Panc1 (cell line): ENCODE measurements at places on chromosomes 6 and 20.

DNA sequence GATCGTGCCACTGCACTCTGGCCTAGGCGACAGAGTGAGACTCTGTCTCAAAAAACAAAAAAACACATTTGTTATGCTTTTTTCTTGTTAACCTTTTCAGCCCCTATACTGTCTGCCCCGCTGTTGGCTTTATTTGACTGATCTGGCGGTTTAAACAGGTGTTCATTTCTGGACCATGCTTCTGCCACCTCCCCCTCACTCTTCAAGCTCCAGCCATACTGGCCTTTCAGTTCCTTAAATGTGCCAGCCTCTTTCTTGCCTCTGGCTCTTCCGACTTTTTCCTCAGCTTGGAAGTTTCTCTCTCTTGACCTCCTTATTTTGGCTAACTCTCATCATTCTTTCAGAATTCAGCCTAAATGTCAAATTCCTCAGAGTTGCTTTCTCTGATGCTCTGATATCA lies 35.2 kb upstream of the TXLNB start:
- DNase-seq, result no peak

GRCh38 chr6:88763160-88763559 lies 200.3 kb downstream of the RNGTT start:
- no peak for DNase-seq

- no peak for DNase-seq
These were observed 60.0 kb upstream of the EPB41L1 start for GRCh38 chr20:36094497-36094896.

- DNase-seq, result no peak
These were observed 17.6 kb upstream of the ADRM1 start for GRCh38 chr20:62285151-62285550.

- no peak for DNase-seq
These were observed 34.7 kb upstream of the LAMA4 start for GRCh38 chr6:112289038-112289566.

DNA sequence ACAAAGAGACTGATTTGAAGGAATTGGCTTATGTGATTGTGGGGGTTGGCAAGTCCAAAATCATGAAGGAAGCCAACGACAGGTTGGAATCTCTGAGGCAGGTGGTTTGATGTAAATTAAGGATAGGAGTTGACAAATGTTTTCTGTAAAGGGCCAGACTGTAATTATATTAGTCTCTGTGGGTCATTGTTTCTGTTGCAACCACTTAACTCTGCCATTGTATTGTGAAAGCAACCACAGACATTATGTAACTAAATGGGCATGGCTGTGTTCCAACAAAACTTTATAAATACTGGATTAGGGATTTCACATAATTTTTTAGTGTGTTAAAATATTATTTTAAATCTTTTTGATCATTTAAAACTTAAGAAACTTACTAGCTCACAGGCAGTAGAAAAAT lies 199.2 kb upstream of the MYLIP start:
- no peak for DNase-seq

GRCh38 chr6:156618600-156619205 lies 158.5 kb upstream of the ARID1B start:
- DNase-seq, result no peak

- no peak for DNase-seq
These were observed 68.2 kb downstream of the RFPL4B start for GRCh38 chr6:112415366-112415765.

DNA sequence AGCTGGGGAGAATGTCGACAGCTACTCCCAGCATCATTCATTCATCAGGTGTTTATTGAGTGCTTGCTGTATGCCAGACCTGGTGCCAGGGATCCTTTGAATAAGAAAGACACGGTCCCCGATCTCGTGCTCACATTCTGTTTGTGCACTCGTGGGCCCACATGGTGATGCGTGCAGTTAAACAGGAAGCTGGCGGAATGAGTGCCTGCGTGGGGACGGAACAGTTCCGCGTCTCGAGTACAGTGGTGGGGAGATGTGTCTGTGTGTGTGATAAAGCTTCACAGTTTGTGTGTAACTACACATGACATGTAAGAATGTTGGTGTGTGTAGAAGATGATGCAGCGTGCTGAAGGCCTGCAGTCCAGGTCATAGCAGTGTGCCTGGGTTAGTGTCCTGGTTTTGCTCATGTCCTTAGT lies 6.5 kb downstream of the RBM38 start:
- DNase-seq, result no peak

- DNase-seq, result no peak
These were observed 104.5 kb downstream of the ADAT2 start for GRCh38 chr6:143346004-143346403.

- no peak for DNase-seq
These were observed 482.5 kb downstream of the C6orf118 start for GRCh38 chr6:164826831-164827468.

GRCh38 chr6:144630857-144631256 lies 345.7 kb downstream of the UTRN start:
- no peak for DNase-seq

- no peak for DNase-seq
These were observed 5.0 kb upstream of the HSPA12B start for GRCh38 chr20:3727401-3728021.

GRCh38 chr6:91281901-91282300 lies 695.0 kb upstream of the MAP3K7 start:
- no peak for DNase-seq

DNA sequence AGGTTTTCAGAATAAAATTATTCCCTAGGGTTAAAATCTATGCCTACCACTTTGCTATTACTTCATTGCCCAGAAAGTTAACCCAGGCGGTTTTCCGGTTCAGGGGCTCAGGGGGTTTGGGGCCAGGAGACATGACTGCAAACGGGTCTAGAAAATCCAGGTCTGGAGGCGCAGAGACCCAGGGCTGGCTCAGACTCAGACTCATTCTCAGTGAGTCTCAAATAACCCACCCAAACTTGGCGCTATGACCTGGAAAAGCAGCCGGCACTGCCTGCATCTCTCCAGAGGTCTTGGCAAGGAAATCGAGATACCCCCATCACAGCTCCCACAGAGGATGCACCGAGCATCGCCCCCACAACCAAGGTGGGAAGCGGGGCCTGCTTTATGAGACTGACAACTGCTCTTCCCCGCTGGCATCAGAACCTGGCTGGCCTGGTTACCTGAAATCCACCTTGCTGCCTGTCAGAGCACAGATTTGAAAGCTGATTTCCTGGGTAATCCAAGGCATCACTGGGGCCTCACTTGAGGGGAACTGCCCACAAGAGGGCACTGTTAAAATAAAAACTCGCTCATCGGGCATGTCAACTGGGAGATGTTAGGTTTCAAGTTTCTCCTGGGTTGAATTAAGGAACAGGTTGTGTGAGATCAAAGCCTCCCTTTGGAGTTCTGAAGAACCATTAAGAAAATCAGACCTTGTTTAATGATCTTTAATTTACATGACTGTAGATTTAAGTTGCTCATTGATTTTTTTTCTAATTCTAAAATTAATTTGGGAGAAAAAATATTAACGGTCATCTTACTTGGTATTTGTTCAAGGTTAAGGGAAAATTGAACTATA lies 55.1 kb downstream of the KIF16B start:
- DNase-seq, result peak; percentile 42
